ENCODE measurements at places on chromosomes 3 and 15.

GRCh38 chr3:32078085-32078634, 28.3 kb upstream of the GPD1L start:
- DNase-seq = no peak

DNA sequence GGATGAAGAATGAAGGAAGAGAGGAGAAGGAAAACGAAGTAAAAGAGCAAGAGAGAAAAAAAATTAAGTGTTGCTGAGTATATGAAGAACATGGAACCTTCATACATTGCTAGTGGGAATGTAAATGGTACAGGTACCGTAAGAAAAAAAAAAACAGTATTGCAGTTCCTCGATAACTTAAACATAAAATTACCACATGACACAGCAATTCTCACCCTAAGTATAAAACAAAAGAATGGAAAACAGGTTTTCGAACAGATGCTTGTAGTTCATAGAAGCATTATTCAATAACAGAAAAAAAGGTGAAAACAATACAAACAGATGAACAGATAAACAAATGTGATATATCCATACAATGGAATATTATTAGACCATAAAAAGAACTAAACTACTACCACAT, 51.6 kb downstream of the SENP7 start:
- no peak for DNase-seq

DNA sequence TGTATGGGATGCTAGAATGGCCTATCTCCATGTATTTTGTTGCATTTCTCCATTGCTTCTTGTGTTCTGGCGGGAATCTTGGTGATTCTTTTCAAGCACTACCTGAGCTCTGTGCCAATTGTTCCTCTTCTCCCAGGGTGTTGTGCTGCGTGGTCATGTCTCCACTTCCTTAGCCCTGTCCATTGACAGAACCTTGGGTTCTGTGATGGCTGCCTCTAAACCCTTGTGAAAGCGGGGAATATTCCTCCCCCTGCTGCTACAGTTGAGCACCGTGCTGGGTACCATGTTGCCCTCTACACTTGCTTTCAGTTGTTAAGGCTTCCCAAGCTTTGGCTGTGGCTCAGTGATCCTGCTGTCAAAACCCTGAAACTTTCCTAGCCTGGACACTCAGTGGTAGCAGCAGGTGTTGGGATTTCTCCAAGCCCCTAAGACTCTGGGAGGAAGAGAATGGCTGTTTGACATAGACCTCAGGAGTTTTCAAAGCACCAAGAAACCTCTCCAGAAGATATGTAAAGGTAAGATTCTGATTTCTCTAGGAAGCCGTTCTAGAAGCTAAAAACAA, 69.5 kb downstream of the MBNL1 start:
- no peak for DNase-seq

GRCh38 chr15:35309886-35310285, 224.8 kb upstream of the NANOGP8 start:
- no peak for DNase-seq

- no peak for DNase-seq
Measured at GRCh38 chr15:67079361-67079760, 14.0 kb downstream of the SMAD3 start.

DNA sequence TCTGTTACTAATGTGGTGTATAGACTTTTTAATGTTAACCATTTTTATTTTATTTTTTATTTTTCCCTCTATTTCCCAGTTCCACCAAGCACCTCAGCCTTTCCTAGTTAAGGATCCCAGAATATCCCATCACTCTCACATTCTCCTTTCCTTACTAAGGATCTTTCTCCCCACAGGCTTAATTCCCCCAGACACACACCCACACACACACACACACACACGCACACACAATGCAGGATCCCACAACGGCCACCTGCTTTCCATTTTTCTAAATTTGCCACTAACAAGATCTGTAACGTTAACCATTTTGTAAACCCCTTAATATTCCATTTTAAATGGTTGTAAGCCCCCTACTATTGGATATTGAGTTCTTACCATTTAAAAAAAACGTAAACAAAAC, 404.1 kb downstream of the ZIC1 start:
- DNase-seq = no peak
